Dermis blood vessel endothelial cell (primary cell): ENCODE measurements at places on chromosomes 2 and 18. TPM values are rescaled to one million over a fixed set of nuclear protein-coding genes. Genes with fewer than 3 reads are reported as not detected.

The GCG gene
- not detected in 2 replicates for total RNA-seq

GRCh38 chr18:51013259-51013658 is 16.8 kb upstream of the SMAD4 start:
- DNase-seq = no peak

DNA sequence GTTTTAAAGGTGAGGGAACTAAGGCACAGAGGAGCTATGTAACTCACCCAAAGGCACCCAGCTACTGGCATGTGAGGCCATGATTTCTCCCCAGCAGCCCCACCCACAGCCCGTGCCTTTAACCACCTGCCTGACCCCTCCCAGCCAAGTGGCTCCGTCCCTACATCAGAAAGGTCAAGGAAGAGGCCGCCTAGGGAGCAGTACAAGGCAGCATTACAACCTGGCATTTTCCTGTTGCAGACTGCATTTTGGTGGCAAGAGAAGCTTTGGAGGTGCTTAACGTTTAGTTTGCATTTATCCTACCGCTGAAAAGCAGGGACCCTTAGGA is 17.5 kb downstream of the STEAP3 start:
- no peak for DNase-seq

GRCh38 chr2:135225781-135226180 is 173.7 kb downstream of the RAB3GAP1 start:
- no peak for DNase-seq

The PTRHD1 gene
- 22.2 and 41.9 TPM in 2 replicates for total RNA-seq
